ENCODE measurements at places on chromosomes 3 and 15.

GRCh38 chr15:37921527-37922385, 12.7 kb upstream of the TMCO5A start:
- DNase-seq: no peak

DNA sequence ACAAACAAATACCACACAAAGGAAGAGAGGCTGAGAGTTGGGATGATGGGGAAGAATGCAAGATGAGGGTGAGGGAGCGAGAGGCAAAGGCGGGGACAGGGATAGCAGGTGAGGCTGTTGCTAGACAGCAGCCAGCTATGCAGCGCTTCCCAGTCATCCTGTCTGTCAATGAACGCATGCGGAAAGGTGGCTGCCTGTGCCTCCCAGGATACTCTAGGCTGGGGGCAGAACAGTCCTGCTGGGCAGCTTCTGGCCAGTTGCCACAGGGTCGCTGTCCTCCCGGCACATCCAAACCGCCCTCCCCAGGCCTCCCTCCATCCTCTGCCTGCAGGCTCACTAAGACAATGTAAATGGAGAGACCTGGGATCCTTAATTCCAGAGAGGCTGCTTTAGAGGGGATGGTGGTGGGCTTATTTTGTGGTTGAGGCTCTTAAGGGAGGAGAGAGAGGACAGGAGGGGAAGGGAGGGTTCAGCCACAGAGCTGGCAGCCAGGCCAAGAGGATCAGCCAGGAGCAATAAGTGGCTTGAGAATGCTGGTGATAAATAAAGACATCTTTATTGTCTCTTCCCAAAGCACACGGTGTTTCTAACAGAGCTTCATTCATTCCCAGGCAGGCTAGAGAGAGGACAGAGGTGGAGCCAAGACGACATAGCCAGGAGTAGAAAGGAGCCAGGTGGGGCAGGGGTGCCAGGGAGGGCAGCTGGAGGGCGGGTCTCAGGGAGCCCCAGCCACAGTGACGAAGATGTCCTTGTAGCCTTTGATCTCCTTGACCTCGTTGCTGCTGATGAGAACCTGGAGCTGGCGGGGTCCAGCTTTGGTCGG, 9.2 kb upstream of the TGM5 start:
- DNase-seq: no peak

DNA sequence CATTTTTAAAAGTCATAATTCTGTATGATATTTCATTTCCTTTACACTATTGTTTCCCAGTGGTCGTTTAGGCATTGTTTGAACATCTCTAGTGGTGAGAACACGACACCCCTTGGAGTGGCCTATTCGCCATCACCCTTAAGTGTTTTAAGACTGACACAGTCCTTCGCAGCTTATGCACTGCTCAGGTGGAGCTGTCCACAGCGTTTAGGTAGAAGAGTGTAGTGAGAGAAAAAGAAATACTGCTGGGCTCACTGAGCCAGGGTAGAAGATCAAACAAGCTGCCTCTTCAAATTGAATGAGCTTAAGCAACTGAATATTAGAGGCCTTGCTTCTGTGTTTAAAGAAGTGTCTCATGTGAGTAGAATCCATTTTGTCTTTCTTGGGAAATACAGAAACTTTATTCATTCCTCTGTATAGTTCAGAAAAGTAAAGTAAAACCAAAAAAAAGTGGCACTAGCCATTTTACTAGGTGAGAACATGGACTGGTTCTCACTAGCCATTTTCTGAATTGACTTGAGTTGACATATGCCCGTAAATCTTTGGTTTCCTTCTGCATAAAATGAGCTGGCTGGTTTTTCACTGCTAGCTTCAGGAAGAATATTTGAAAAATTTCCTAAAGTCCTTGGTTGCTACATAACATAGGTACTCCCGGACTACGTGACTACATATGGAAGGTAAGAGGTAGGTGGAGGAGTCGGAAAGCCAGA, 155.9 kb downstream of the P3H2 start:
- no peak for DNase-seq

DNA sequence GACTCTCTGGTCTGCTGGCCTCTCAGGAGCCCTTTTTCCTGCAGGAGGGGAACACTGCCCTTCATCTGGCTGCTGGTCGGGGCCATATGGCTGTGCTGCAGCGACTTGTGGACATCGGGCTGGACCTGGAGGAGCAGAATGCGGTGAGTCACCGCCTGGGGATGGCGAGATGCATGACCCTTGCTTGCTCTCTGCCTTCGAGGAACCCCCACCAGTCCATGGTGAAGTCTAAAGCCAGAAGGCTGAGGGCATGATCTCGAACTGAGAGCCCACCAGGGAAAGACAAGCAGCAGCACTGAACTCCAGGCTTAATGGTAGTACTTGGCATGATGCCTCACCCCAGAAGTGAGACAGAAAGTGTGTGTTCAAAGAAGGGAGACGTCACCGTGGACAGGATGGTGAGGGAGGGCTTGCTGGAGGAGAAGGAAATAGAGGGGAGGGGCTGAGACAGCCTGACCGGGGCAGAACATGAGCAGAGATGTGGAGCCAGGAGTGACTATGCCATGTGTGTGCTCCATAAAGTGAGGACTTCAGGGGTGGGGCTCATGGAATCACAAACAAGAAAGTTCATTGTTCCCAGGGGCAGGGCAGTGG, 19.2 kb downstream of the ANKDD1A start:
- no peak for DNase-seq

DNA sequence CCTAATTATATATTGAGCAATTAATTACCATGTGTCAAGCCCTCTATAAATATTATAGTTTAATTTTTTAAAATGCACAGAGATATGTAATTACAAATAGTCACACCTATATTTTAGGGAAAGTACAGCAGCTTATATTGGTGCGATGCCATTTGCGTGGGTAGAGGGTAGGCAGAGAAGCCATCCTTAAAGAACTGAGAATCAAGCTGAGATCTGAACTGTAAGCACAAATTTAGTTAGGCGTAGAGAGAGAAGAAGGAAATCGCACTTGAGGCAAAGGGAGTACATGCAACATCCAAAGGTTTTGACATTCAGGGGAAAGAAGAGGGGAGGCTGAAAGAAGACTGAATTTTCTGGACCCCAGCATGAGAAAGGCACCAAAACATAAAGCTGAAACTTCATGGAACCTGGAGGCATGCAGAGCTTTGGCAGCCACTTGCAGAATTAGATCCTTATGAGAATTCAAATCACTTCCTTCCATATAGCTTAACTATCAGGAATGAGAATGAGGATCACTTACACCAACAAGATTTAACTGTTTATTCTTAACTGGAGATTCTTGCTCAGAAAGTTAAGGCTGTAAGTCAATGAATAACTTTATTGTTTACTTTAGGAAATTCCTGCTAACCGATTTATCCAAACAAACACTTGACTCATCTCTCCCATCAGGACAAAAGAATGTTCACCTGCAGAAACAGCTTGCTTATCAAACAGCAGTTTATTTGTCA, 114.3 kb downstream of the TGFBR2 start:
- DNase-seq: no peak

- DNase-seq: no peak
Observed at GRCh38 chr3:25294169-25294805, 133.8 kb upstream of the RARB start.

DNA sequence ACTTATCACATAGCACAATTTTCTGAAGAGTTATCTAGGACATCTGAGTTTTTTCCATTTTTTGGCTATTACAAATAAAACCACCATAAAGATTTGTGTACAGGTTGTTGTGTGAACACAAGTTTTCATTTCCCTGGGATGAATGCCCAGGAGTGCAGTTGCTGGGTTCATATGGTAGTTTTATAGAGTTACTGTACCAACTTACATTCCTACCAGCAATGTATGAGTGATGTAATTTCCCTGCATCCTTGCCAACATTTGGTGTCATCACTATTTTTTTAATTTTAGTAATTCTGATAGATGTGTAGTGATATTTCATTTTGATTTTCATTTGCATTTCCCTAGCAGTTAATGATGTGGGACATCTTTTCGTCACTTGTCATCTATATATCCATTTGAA, 20.5 kb downstream of the FILIP1L start:
- no peak for DNase-seq
